ENCODE measurements at places on chromosomes 12 and 14.

- DNase-seq = no peak
These were observed 105.0 kb upstream of the PRB2 start for GRCh38 chr12:11500188-11500860.

- no peak for DNase-seq
These were observed 202.3 kb upstream of the SLC38A2 start for GRCh38 chr12:46574847-46575246.

DNA sequence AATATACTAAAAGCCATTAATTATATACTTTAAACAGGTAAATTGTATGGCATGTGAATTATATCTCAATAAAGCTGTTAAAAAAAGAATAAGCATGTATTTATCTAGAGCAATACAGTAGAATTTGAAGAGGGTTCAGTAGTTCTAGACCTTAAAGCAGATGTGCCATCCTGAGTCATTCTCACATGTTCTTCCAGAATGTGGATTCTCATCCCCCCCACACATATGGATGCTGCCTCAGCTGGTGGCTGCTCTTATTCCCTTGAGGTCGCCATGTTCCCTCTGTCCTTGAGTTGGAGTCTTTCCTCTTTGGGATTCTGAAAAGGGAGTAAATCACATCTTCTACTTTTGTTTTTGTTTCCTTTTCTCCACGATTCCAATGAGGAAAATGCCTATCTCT is 321.3 kb downstream of the AEBP2 start:
- no peak for DNase-seq

DNA sequence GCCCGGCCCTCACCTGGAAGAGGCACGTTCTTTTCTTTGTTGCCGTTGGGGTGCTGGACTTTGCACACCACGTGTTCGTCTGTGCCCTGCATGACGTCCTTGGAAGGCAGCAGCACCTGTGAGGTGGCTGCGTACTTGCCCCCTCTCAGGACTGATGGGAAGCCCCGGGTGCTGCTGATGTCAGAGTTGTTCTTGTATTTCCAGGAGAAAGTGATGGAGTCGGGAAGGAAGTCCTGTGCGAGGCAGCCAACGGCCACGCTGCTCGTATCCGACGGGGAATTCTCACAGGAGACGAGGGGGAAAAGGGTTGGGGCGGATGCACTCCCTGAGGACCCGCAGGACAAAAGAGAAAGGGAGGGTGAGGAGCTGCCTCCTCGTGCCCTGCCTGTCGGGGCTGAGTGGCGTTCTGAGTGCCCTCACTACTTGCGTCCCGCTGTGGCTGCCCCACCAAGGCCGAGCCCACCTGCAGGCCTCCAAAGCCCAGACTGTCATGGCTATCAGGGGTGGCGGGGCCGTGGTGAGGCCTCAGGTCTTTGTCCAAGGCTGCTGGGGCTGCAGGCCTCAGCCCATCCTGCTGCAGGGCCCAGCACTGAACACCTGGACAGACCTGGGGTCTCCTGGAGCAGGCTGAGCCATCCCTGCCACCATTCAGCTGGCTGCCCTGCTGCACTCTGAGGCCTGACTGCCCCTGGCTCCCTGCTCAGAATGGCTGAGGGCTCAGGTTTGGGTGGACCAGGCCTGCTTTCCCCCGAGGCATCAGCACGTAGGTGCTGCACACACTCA is 329.7 kb downstream of the TMEM121 start:
- no peak for DNase-seq

DNA sequence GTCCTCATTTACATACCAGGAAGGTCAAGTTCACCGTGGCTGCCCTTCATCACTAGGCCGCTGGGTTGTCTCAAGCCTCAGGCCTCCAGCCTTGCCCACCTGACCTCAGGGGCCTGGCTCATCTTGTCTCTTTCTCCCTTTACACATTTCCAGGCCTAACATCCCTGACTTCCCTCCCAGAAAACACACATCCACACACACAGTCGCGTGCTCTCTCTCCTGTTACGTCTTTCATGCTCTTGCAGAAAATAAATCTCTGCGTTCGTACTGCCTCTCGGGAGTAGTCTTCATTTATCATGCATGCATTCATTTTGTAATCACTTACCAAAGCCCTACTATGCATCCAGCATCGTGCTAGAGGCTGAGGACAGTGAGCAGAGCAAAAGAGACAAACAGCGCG is 220.0 kb upstream of the PWP1 start:
- no peak for DNase-seq

GRCh38 chr14:22753586-22753985 is 12.9 kb upstream of the OXA1L start:
- DNase-seq = no peak

DNA sequence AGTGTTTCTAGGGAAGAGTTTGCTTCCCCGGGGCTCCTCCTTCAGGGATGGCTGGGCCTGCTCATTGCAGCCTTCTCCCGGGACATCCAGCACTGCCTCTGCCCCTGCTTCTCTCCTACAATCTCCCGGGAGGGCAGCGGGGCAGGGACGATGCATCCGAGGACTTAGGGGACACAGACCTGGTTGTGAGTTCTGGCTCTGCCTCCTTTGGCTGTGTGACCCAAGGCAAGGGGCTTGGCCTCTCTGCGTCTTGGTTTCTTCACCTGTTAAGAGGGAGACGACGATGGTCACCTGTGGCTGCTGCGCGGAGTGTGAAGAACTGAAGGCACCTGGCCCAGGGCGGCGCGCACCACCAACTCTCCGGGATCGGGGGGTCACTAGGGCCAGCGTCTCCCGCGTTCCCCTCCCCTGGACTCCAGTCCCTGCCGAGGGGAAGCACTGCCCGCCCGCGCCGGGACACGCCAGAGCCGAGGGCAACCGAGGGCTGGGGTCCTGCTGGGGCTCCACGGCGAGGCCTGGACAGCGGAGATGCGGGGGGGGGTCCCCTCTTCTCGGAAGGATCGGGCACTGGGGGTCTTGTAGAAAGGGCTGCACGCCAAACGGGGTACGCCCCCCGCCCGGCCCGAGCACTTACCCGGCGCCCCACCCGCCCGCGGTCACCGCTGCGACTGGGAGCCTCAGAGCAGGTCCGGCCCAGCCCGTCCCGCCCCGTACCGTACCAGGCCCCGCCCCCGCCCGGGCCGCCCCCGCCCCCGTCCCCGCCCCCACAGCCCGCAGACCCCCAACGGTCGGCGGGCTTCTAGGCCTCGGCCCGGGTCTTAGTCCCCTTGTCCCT is at the start of gene HVCN1:
Gene HVCN1, minus strand, starts transcription at position 670 of the 835 bp plus-strand sequence. CDS start 5,870 bp downstream, outside the sequence.
- no peak for DNase-seq

DNA sequence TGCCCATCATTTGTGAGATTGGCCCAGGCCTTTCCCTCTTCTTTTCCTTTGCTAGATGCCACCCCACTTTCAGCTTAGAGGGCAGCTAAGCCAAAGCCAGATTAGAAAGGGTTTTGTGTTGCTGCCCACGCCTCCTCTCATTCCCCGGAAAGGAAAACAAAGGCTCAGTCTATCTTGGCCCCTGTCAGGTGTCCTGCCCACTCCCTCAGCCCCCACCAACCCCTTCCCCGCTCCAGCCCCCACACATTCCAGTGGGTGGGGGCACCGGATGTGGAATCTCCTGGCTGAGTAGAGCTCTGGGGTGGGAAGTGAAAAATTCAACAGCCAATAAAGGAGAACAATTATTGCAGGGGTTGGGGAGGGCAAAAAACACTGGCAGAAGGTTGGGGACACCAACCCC is 2.2 kb downstream of the BLOC1S1 start:
- no peak for DNase-seq
